ENCODE measurements at places on chromosomes 13 and 19.

DNA sequence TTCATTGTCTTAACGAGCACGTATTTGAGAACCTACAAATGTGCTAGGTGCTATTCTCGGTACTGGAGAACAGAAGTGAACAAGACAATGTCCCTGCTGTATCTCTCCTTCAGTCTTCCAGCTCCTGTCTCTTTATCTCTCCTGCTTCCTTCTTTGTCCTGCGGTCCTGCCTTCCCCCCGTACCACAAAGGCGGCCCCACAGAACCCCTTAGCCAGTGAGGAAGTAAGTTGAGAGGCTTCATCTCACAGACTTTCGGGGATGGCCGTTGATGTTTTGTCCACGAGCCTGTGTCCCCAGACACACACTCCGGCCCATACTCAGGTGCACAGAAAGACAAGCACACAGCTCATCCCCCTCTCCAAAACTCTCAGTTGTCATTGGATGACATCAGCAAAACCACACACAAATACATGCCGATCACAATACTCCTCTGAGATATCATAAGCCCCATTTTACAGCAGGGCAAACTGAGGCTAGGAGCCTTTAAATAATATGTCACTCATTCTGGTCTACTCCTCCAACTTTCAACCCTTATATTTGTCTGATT, 507 bp upstream of the SWSAP1 start:
- no peak for DNase-seq

DNA sequence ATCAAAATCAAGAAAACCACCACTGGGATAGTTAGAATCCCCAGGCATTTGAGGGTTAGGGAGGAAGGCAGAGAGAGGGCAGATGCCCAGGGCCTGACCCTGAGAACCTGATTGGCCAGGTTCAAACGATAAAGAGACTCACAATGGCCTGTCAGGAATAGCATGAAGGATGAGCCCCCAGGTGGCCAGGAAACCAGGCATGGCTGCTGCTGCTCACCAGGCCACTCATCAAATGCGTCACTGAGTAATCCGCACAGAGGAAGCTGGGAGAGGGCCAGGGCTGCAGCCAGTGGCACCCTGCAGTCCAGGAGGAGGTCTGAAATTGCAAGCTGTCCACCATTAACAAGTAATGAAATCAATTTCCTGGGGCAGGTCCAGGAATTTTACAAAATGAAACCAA, 111.3 kb downstream of the KATNAL1 start:
- DNase-seq: no peak

DNA sequence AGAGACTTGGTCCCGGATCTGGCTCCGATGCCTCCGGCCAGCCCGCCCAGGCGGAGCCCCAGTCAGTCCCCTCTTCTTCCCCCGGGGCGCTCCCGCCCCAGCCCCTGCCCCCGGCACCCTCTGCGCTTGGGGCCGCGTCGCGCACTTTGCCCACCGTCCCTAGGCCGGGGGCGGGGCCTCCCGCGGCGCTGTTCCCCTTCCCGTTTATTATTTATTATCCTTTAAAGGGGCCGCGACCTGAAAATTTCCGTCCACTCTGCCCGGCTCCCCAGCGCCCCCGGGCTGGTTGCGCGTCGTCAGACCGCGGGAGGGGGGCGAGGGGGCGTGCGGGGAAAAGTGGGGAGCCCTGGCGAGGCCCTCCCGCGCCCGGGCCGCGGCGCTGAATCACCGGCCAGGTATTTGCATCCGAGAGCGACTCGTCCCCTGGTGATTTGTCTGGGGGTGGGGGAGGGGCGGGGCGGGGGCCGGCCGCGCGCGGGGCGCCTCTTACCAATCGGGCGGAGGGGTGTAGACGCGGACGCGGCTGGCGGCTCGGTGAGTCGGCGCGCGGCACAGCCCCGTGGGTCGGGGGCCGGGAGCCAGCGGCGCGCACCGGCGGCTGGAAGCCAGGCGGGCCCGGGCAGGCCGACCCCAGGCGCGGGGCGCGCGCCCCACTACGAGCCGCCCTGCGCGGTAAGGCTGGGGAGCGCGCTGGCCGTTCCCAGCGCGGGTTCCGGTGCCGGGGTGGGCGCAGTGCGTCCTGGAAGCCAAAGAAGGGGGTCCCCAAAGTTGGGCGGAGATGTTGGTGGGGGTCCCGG, at the start of gene ARID3A:
Gene ARID3A, plus strand, starts transcription at position 510 of the 797 bp plus-strand sequence. CDS start 3,494 bp downstream, outside the sequence.
- peak; percentile 94 for DNase-seq

- no peak for DNase-seq
Measured at GRCh38 chr13:106291006-106291405, 244.5 kb downstream of the EFNB2 start.

GRCh38 chr13:77448689-77449088, 86.8 kb upstream of the SCEL start:
- DNase-seq: no peak

DNA sequence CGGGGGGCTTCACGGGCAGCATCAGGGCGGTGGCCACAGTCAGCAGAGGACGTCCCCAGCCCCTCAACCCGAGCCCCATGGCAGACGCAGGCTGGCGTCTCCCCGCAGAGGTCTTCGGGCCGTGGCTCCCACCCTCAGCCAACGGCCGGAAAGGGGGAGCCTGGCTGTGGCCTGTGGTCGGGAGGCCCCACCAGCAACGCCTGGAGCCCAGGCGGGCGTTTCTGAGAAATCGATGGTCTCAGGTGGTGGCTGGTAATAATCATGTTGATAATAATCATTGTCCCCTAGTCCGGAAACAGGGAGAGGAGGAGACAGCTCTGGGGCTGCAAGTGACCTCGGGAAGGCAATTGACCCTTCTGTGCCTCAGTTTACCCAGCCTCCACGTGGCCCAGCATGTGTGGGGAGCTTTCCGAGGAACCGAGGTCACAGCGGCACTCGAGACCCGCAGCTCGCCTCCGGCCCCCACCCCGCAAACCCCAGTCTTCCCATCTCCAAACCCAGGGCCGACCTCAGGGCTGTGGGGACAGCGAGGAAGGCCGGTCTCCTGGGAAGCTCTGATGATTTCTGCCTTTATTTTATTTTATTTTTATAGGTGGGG, at the start of gene PRSS57:
Gene PRSS57, minus strand, starts transcription at position 101 of the 598 bp plus-strand sequence. Its CDS starts 22 bp downstream, at position 79.
- no peak for DNase-seq

- no peak for DNase-seq
Measured at GRCh38 chr13:22821589-22821988, 359.2 kb upstream of the SGCG start.

GRCh38 chr19:43524922-43525835, 1.8 kb downstream of the ETHE1 start:
- no peak for DNase-seq

DNA sequence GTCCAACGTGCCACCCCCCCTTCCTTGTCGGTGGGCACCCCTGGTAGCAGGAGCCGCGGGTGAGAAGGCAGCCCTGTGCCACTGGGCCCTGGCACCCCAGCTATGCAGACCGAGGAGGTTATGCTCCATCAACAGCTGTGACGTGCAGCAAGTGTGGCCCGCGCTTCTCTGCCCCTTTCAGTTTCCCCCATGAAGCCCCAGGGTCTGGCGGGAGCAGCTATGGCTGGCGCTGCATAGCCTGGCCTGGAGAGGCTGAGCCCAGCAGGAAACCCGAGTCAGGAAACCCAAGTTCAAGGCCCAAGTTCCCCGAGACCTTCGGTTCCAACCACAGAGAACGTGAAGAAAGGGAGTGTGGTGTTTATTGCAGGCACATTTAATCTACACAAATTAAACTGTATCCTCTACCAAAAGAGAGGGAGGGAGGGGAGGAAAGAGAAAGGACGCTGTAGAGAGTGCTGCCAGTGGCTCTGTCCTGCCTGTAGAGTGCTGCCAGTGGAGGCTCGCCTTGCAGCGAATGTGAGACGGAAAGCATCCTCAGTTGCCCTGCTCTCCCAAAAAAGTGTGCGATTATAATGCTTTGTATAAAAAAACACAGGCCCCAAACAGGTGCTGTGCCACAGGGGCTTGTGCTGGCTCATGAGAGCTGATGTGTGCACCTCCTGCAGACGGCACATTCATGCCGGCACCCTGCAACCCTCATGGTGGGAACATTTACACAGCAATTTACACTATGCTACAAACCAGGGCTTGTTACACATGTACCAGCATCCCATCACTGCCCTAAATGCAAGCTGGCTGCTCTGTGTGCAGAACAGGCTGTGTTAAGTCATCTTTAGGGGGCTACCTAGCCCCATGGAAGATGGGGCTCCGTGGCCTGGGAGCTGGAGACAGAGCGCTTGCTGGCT, 16.3 kb downstream of the POP4 start:
- no peak for DNase-seq

DNA sequence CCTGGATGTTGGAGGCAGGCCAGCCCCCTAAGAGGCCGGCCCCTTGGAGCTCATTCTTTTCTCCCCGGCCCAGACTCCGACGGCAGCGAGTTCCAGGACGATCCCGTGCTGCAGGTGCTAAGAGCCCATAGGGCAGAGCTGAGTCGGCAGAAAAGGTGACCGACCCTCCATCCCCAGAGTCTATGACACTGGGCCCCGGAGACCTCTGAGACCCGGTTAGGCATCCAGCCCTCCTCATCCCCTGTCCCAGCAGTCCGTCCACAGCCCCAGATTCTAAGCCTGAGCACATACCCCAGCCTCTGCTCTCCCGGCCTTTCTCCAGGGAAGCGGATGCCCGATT, 7.3 kb upstream of the ARHGAP33 start:
- no peak for DNase-seq

DNA sequence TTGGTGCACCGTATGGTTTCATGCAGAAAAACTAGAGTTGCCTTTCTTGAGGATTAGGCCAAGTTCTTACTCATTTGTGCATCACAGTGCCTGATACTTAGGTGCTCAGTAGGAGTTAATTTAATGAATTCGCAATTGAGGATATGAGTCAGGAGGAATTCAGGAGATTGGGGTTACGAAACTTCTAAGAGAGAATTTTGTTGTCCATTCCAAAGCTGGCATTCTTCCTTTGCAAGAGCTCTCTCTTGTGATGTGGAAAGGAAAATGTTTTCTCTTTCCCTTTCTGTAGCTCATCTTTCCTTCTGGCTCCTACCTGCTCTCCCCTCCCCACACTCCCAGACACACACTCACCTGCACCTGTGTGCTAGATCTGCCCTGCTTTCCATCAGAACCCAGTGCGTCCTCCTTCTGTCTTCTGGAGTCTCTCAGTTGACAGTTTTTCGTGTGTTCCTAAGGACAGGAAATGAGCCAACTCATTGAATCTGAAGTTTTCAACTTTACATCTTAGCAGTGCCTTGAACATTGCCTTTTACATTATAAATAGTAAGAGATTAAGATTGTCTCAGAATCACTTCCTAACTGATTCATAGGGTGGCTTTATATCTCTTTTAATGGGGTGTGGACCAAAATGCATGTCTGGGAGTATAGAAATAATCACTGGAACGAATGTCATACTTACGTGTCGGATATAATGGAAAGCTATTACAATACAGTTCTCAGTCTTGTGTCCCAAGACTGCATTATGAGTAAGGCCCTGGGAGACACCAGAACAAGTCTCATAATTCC, 19.7 kb upstream of the ERCC5 start:
- DNase-seq: no peak

DNA sequence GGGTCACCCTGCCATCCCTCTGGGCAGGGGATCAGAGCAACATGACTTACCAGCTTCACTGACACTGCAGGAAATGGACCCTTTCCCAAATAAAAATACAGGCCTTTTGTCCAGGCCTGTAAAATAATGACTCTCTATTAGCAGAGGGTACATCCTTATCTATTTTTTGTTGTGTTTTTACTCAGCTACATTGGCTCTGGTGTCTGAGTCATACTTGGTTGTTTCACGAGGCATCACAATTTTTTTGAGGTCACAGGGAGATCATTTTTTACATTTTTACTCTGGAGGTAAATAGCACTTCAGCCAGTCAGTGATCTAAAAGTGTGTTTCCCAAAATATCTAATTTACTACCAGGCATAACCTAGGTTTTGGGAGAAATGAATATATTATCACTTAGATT, 6.9 kb upstream of the HTR2A start:
- no peak for DNase-seq

- DNase-seq: no peak
Measured at GRCh38 chr19:8831373-8831772, 731 bp downstream of the ZNF558 start.

- DNase-seq: no peak
Measured at GRCh38 chr19:58558066-58558622, at the start of gene UBE2M. Gene UBE2M (minus strand): TSS chr19:58558611. CDS start chr19:58558381, 230 bp downstream.

GRCh38 chr19:10776900-10777650, 58.9 kb downstream of the TMED1 start:
- no peak for DNase-seq

DNA sequence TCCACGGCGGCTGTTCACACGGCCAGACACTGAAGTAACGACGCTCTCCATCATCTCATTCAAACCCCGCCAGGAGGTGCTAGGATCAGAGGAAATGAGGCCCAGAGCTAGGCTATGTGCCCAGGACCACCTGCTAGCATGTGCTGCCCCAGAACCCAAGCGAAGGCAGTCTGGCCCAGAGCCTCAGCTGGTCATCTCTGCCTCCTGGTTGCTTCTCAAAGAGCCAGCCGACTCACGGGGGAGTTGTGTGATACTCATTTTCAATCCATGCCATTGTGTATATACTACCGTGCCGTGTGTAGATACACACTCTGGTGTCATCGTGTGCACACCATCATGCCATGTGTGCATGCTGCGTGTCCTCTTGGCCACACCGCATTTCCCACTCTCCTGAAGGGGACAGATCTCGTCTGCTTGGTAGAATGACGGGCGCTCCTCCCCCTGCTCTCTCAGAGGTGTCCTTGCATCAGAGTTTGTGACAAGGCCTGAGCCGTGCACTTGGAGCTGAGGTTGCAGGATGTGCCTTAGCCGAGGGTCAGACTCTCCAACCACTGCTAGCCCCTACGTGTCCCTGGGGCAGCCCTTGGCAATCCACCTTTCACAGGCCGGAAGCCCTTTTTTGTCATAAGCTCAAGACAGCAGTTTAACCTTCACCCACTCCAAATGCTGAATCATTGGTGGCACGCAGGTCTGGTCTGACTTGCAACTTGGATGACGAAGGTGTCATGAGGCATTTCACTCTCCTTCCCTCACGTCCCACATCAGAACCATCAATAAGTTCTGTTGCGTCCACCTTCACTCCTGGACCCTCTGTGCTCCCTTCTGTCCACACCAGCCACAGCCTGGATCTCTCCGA, 130.4 kb downstream of the CRYL1 start:
- DNase-seq: no peak

GRCh38 chr19:47756953-47757608, 11.7 kb downstream of the NOP53 start:
- DNase-seq: no peak

DNA sequence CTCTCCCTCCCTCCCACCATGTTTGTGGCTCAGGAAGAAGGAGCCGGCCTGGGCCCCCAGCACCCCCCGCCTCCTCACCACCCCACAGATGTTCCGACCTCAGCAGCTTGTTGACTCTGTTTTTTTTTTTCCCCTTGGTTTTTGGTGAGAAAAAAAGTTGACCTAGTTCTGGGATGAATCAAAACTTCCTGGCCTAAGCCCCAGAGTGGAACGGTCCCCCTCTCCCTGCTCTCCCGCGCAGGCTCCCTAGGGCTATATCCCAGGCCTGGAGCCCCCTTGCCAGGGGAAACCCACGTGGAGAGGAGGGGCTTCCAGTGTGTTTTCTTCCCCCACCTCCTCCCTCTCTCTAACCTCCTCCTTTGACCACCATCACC, 4.0 kb downstream of the COL5A3 start:
- DNase-seq: no peak

GRCh38 chr19:34313188-34313587, 51.8 kb upstream of the GPI start:
- no peak for DNase-seq

Data from D721Med (cell line).